ENCODE measurements at places on chromosomes 3 and 15.
A peak's percentile ranks its signal among the peaks of the same experiment; 100 is the strongest.

DNA sequence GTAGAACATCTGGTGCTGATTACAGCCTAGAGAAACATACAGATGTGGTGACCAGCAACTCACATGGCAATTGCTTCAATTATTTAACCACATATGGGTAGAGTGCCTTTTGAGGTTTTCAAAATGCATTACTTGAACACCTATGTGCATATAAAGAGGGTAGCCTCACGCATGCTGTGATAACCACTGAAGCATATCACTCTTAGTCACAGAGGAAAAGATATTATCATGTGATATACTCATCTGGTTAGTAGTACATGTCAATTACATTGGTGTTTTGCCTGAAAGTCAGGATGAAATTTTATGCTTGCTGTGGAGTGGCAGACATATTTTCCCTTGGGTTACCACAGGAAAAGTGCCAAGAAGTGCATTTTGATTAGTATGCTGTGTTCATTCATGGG, 459.3 kb upstream of the AGTR1 start:
- DNase-seq, result no peak

DNA sequence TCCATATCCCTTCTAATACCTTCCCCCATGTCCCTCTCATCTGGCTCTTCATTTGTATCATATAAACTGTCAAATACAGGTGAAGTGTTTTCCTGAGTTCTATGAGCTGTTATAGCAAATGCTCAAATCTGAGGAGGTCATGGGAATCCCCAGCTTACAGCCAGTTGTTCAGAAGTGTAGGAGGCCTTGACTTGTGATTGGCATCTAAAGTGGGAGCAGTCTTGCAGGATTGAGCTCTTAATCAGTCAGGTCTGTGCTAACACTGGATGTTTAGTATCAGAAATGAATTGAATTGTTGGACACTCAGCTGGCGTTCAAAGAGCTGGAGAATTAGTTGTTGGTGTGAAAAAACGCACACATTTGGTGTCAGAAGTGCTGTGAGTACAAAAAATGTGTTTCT, 65.0 kb downstream of the IFT57 start:
- no peak for DNase-seq

- DNase-seq, result no peak
Measured at GRCh38 chr3:49930922-49931321, 1.3 kb upstream of the MON1A start.

- peak; percentile 44 for DNase-seq
Measured at GRCh38 chr3:196073255-196073753, 8.6 kb downstream of the TFRC start.

- DNase-seq, result no peak
Measured at GRCh38 chr3:56624725-56625124, 58.3 kb downstream of the TASOR start.

DNA sequence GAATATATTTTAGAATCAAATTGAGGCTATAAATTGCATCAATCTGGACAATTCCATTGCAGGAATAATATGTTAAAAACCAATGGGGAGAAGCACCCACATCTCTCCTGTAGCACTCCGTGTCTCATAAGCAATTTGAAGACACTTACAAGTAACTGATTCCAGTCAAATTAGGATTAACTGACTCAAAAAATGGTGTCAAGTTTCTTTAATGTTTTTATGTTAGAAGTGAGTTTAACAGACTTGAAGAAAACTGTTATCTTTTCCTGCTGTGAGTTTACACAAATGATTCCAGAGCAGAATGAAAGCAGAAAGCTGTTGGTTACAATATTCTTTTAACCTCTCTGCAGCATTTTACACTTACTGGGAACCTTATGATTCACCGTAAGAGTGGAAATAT, 23.2 kb downstream of the RLBP1 start:
- DNase-seq, result no peak

DNA sequence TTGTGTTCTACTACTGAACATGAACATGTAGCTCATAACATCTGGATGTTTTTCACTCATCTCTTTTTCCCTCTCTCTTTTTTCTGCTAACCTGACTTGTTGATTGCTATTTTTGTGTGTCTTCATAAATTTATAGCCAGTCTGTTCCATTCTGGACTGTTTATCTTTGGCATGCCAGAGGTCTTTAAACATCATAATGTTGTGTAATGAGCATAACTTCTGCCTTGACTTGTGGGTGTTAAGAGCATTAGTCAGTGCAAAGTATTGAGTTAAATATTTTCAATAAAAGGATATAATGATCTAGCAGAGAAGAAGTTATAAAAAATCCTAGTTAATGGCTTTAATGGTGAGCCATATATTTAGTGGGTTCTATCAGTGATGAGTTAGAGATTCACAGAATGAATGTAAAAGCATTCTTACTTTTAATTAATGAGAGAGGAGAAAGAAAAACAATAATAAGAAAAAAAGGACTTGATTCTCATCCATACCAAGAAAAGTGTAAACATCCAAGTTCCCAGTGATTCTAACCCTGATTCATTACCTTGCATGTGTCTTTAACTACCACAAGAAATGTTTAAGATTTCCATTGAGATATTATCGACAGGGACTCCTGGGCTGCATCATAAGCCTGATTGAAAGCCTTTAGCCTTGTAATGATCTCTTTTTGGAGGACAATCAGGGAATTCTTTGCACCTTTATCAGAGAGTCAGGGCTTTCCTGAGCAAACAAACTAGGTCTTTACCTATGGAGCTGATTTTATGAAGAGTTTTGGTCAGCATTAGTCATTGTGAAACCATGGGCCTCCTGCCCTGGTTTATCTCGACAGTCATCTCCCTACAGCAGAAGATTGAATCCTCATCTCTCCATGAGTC, 22.9 kb downstream of the MITF start:
- DNase-seq, result no peak

GRCh38 chr3:48563382-48563918, at the start of gene UCN2:
Gene UCN2 (minus strand): TSS chr3:48563781. CDS start chr3:48563124, 657 bp downstream.
- DNase-seq, result no peak

GRCh38 chr3:15797642-15798303, at the start of gene ANKRD28:
Gene ANKRD28 (minus strand): TSS chr3:15797979. CDS start chr3:15796521, 1,458 bp downstream.
- no peak for DNase-seq

DNA sequence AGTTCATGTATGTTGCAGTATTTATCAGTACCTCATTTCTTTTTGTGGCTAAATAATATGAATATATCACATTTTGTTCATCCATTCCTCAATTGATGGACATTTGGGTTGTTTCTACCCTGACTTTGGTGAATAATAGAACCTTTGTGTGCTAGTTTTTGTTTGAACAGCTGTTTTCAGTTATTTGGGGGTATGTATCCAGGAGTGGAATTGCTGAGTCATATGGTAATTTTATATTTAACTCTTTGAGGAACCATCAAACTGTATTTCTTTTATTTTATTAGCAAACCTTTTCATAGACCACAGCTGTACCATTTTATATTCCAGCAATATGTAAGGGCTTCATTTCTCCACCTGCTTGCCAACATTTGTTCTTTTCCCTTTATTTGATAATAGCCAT, 38.4 kb upstream of the RBM5 start:
- DNase-seq, result no peak
